T-helper 2 cell treated with Interferon-gamma antibody and Interleukin-4, amounts not matched to agents 100 ng/mL and 5 ng/mL, for 36 hours (primary cell): ENCODE measurements at places on chromosomes 5 and 9. TPM values are rescaled to one million over a fixed set of nuclear protein-coding genes. Genes with fewer than 3 reads are reported as not detected.

The EMB gene
- total RNA-seq: 131 and 138 TPM in 2 replicates

The FAM13B gene
- 37.5 and 38.5 TPM in 2 replicates for total RNA-seq

The MAP1B gene
- total RNA-seq: 0.09 and 0.36 TPM in 2 replicates

The CHMP5 gene
- 48.4 and 51.5 TPM in 2 replicates for total RNA-seq

The INSL6 gene
- total RNA-seq: not detected in 2 replicates

The LCN1 gene
- not detected in 2 replicates for total RNA-seq
